ENCODE measurements at places on chromosomes 2 and 18. TPM values are rescaled to one million over a fixed set of nuclear protein-coding genes. Genes with fewer than 3 reads are reported as not detected.

DNA sequence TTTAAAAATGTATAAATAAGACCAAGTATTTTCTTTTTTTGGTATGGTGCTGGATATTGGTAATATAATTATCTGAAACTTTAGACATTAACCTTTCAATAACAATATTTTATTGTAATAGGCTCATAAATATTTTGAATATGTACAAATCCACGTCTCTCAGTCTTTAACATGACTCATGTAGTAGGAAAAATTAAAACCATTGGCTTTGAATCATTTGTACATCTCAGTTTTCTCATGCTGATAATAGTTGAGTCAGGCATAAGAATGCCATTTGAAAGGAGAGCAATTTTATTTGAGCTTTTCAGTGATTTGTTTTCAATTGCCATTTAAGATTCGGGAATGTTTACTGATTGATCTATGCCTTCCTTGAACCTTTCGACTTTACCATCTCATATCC lies 364.8 kb downstream of the TGIF1 start:
- no peak for DNase-seq
- H3K36me3 ChIP-seq = no peaks in the 10 kb centered on the region
- H3K27ac ChIP-seq = no peak overlapping the region
- H3K4me3 ChIP-seq = no peak overlapping the region
- no peaks in the 10 kb centered on the region for H3K4me1 ChIP-seq

GRCh38 chr18:75123113-75123512 lies 85.8 kb downstream of the PTGR3 start:
- no peak for DNase-seq
- H3K36me3 ChIP-seq = no peaks in the 10 kb centered on the region
- H3K4me1 ChIP-seq = peaks cover 5% of the 10 kb centered on the region

DNA sequence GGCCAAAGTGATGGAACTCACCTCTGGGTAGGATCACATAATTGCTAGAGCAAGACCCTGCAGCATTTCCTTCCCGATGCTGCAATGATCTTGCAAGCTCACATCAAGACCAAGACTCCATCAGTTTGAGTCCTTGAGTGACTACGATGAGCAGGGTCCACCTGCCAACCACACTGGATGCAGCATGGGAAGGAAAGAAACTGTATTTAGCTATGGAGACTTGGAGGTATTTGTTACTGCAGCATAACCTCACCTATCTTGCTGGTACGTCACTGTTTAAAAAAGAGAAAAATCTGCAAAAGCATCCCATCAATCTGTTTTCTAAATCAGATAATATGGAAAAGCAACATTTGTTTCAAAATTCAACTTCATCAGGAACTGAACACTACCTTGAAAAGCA lies 2.5 kb downstream of the RNF152 start:
- H3K36me3 ChIP-seq = no peaks in the 10 kb centered on the region
- no peak for DNase-seq
- no peak overlapping the region for H3K4me3 ChIP-seq

GRCh38 chr2:188495969-188496431 lies 204.3 kb downstream of the GULP1 start:
- H3K4me3 ChIP-seq = no peak overlapping the region
- H3K27ac ChIP-seq = no peak overlapping the region
- H3K4me1 ChIP-seq = no peaks in the 10 kb centered on the region
- no peaks in the 10 kb centered on the region for H3K36me3 ChIP-seq
- no peaks in the 10 kb centered on the region for H3K27me3 ChIP-seq
- DNase-seq = no peak

DNA sequence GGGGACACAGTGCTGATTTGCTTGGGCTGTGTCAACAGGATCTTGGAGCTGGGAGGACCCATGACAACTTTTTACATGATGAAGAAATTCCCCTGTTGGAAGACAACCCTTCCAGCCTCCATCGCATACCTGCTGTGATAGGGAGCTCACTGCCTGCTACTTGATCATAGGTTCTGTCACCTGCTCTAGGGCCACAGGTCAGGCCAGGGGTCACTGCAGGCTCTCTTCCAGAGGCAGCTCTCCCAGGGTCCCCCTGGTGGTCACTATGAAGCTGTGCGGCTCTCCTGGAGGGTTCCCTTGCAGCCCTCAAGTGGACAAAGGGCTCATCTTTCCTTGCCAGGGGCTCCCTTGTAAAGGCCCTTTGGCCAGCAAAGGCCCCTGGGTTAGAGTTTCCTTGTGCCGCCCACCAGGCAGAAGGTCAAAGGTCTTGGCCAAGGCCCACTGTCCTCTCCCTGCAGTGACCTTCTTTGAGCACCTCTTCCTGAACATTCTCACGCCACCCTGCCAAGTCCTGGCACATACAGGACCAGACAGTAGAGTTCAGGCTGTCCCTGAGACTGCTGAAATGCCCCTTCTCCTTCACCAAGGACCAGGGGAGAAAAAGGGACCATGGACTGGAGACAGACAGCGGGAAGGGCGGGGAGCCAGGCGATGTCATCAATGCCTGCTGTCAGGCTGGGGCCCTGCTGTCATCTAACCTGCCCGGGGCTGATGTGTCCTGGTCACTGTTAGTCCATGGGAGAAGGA lies 345.1 kb downstream of the DYSF start:
- no peak overlapping the region for H3K27ac ChIP-seq
- H3K4me1 ChIP-seq = no peaks in the 10 kb centered on the region
- no peaks in the 10 kb centered on the region for H3K36me3 ChIP-seq
- no peak overlapping the region for H3K4me3 ChIP-seq

GRCh38 chr2:199490049-199490448 lies 32.3 kb upstream of the SATB2 start:
- H3K27ac ChIP-seq = no peak overlapping the region
- H3K4me3 ChIP-seq = no peak overlapping the region
- H3K36me3 ChIP-seq = no peaks in the 10 kb centered on the region

DNA sequence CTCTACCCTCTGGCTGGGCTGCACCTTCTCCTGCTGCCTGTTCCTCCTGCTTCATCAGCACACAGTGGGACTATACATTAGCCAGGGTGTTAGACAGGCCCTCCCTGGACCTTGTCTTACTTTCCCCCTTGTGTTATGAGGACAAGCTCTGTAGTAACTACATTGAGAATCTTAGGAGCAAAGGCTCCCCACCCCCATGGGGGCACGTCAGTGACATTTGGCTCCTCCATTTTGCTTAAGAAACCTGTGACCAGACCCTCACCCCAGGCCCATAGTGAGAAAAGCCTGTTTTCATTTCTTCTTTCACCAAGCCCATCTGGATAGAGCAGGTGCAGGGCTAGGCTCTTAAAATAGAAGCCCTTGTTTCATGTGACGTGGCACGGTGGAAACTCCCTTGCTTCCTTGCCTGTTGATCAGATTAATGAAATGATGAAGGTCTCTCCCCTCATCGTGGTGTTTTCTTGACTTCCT lies 146.7 kb downstream of the RPIA start:
- no peaks in the 10 kb centered on the region for H3K4me1 ChIP-seq
- DNase-seq = no peak
- H3K4me3 ChIP-seq = no peak overlapping the region
- peaks cover 14% of the 10 kb centered on the region for H3K27me3 ChIP-seq
- no peak overlapping the region for H3K27ac ChIP-seq
- no peaks in the 10 kb centered on the region for H3K36me3 ChIP-seq

- H3K4me3 ChIP-seq = peak overlapping the region; percentile 88
- peaks cover 2% of the 10 kb centered on the region for H3K27me3 ChIP-seq
- peak overlapping the region; percentile 99 for H3K27ac ChIP-seq
- H3K36me3 ChIP-seq = peaks cover 2% of the 10 kb centered on the region
These were observed 33.8 kb downstream of the TOGARAM2 start for GRCh38 chr2:29014811-29015421.

GRCh38 chr2:75432761-75433361 lies 127.9 kb downstream of the EVA1A start:
- no peaks in the 10 kb centered on the region for H3K4me1 ChIP-seq
- no peak overlapping the region for H3K27ac ChIP-seq
- H3K27me3 ChIP-seq = peaks cover 3% of the 10 kb centered on the region
- no peaks in the 10 kb centered on the region for H3K36me3 ChIP-seq
- no peak for DNase-seq

DNA sequence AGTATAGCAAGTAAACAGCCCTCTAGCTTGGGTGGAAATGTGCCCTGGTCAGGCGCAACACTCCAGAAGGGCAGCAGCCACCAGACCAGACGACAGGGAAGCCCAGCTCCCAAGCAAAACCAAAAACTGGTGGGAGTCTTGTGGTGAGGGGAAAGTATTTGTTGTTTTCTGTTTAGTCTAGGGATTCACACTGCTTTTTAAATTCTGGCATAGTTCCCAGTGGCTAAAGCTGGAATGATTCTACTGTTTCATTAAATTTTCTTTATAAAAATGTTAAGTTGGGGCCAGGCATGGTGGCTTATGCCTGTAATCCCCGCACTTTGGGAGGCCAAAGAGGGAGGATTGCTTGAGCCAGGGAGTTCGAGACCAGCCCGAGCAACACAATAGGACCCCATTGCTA lies 38.5 kb downstream of the MERTK start:
- no peak overlapping the region for H3K27ac ChIP-seq
- DNase-seq = no peak
- peaks cover 25% of the 10 kb centered on the region for H3K27me3 ChIP-seq
- H3K36me3 ChIP-seq = no peaks in the 10 kb centered on the region
- H3K4me1 ChIP-seq = no peaks in the 10 kb centered on the region

DNA sequence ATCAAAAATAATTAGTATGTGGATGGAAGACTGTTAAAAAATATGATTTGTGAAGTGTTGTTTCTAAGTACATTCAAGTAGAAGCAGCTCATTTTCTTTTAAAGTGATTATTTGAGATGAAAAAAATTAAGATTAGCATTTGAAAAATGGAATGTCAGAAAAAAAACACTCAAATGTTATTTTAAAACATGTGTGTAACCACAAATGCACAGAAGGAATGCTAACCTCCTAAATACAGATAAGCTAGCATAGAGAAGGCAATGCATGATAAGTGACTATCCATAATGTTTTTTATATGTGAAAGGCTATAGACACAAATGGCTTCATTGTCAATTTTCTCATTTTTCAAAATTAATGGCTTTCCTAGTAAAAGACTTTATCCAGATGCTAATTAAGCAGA lies 198.9 kb downstream of the NYAP2 start:
- no peak overlapping the region for H3K4me3 ChIP-seq
- H3K36me3 ChIP-seq = no peaks in the 10 kb centered on the region
- H3K27ac ChIP-seq = no peak overlapping the region
- no peaks in the 10 kb centered on the region for H3K27me3 ChIP-seq

DNA sequence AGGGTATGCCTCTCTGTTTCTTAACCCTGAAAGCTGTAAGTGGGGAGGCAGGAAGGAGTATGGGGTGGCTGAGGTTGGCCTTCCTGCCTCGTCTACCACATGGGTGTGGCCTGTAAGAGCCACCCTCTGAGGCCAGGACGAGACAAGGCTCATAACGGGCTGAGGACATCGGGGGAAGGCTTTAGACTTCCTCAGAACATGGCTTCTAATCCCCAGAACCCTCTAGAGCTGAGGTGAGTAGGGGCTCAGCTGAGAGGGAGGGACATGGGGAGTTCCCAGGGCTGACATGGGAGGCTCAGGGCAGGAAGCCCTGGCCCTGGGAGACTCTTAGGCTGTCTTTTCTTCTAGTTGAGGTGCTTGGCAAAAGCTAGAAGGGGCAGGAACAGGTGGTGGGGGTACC lies 36.7 kb downstream of the EMX1 start:
- DNase-seq = peak; percentile 47
- H3K27me3 ChIP-seq = no peaks in the 10 kb centered on the region
- peak overlapping the region; percentile 79 for H3K4me3 ChIP-seq
- H3K4me1 ChIP-seq = peaks cover 32% of the 10 kb centered on the region
- no peaks in the 10 kb centered on the region for H3K36me3 ChIP-seq

- peaks cover 36% of the 10 kb centered on the region for H3K36me3 ChIP-seq
- no peak for DNase-seq
- peaks cover 20% of the 10 kb centered on the region for H3K4me1 ChIP-seq
- no peak overlapping the region for H3K27ac ChIP-seq
- no peaks in the 10 kb centered on the region for H3K27me3 ChIP-seq
- no peak overlapping the region for H3K4me3 ChIP-seq
These were observed 39.5 kb downstream of the BABAM2 start for GRCh38 chr2:27929916-27930486.

DNA sequence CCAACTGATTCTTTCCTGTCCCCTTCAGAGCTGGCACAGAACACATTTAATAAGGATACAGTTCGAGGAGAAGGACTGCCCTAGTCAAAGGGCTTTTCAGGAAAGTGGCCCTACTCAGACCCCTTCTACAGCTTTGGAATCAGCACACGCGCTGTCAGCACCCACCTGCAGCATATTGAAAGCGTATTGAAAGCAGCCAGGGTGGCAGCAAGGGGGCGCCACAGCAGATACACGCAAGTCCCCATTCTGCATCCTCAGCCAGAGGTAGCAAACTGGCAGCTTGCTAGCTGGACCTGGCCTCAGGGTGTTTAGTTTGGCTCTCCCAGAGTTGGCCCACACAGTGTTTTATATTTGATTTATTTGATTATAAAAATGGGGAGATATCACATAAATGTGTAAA lies 101.0 kb upstream of the NT5C1B start:
- no peak overlapping the region for H3K4me3 ChIP-seq
- no peaks in the 10 kb centered on the region for H3K27me3 ChIP-seq
- no peak for DNase-seq
- H3K36me3 ChIP-seq = no peaks in the 10 kb centered on the region
- no peak overlapping the region for H3K27ac ChIP-seq

DNA sequence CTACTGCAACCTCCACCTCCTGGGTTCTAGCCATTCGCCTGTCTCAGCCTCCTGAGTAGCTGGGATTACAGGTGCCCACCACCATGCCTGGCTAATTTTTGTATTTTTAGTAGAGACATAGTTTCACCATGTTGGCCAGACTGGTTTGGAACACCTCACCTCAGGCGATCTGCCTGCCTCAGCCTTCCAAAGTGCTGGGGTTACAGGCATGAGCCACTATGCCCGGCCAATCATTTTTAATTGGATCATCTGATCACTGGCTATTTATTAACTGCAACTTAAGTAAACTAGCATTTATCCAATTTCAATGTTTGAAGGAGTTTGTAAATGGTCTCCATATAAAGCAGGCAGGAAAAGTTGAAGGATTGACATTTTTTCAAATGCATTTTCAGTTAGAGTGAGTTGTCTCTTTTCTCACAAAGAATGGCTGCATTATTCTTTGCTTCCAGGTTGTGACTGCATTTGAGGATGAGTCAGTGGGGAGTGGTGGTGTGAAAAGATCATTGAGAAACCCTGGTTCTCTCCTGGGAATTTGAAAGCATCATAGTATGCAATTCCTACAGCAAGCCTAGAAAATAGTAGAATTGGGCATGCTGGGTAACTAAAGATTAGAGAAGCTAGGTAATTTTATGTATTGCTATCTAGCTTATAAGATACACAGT lies 431.1 kb upstream of the ZEB2 start:
- no peaks in the 10 kb centered on the region for H3K36me3 ChIP-seq
- H3K4me3 ChIP-seq = no peak overlapping the region
- H3K4me1 ChIP-seq = no peaks in the 10 kb centered on the region
- no peak for DNase-seq
- no peaks in the 10 kb centered on the region for H3K27me3 ChIP-seq

The C18orf54 gene
- total RNA-seq = 10.4 TPM

The ABCB11 gene
- total RNA-seq = not detected

The AGXT gene
- total RNA-seq = not detected

The PCARE gene
- total RNA-seq = not detected

The TAF4B gene
- total RNA-seq = 17.0 TPM

The MEP1B gene
- total RNA-seq = not detected

The GALR1 gene
- not detected for total RNA-seq
